CD8-positive, alpha-beta memory T cell (primary cell): ENCODE measurements at places on chromosomes 3 and 15.

DNA sequence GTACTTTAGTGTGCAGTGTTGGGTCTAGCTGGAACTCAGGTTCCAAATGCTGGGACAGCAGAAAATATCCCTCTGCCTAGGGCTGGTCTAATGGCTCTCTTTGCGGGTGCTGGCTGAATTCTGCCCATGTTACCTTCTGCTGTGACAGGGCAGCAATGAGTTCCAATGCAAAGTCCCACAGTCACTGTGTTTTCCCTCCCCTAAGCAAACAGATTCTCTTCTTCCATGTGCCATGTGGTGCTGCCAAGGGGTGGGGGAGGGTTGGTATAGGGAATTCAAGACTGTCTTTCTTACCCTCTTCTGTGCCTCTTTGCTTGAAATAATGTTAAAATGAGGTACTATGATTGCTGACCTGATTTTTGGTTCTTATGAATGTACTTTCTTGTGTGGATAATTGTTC is 229.6 kb downstream of the GBE1 start:
- H3K4me3 ChIP-seq, result no peak overlapping the region
- no peak overlapping the region for H3K27ac ChIP-seq
- no peaks in the 10 kb centered on the region for H3K4me1 ChIP-seq
- no peaks in the 10 kb centered on the region for H3K27me3 ChIP-seq

GRCh38 chr15:96150254-96150653 is 180.2 kb upstream of the NR2F2 start:
- H3K36me3 ChIP-seq, result no peaks in the 10 kb centered on the region
- no peak for DNase-seq
- H3K27ac ChIP-seq, result no peak overlapping the region

- no peaks in the 10 kb centered on the region for H3K27me3 ChIP-seq
- DNase-seq, result no peak
- H3K4me3 ChIP-seq, result no peak overlapping the region
- H3K36me3 ChIP-seq, result no peaks in the 10 kb centered on the region
Observed at GRCh38 chr3:173584838-173585831, 187.6 kb downstream of the NLGN1 start.

- no peaks in the 10 kb centered on the region for H3K27me3 ChIP-seq
- no peak overlapping the region for H3K4me3 ChIP-seq
- no peaks in the 10 kb centered on the region for H3K4me1 ChIP-seq
Observed at GRCh38 chr15:60275624-60276023, 122.2 kb downstream of the ANXA2 start.

GRCh38 chr3:157160658-157161424 is 894 bp upstream of the CCNL1 start:
- DNase-seq, result peak; percentile 71
- no peaks in the 10 kb centered on the region for H3K27me3 ChIP-seq
- peaks cover 31% of the 10 kb centered on the region for H3K36me3 ChIP-seq
- H3K4me3 ChIP-seq, result peak overlapping the region; percentile 96

DNA sequence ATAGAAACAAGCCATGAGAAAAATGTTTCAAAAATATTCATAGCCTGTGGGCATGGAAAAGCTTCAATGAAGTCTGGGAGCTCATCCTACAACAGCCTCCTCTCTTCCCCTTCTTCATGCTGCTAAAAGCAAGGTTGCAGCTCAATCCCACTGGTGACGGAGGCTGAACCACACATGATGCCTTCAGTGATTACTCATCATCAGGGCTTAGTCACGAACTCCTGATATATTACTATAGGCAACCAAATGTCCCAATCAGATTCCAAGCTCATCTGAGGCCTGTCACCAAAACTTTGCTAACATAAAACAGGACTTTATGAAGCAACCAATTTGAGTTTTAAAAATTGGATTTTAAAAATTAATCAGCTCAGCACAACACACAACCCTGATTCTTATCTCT is 24.0 kb upstream of the SLC24A5 start:
- H3K27me3 ChIP-seq, result no peaks in the 10 kb centered on the region
- no peak for DNase-seq
- no peaks in the 10 kb centered on the region for H3K4me1 ChIP-seq
- no peak overlapping the region for H3K4me3 ChIP-seq
- no peak overlapping the region for H3K27ac ChIP-seq

DNA sequence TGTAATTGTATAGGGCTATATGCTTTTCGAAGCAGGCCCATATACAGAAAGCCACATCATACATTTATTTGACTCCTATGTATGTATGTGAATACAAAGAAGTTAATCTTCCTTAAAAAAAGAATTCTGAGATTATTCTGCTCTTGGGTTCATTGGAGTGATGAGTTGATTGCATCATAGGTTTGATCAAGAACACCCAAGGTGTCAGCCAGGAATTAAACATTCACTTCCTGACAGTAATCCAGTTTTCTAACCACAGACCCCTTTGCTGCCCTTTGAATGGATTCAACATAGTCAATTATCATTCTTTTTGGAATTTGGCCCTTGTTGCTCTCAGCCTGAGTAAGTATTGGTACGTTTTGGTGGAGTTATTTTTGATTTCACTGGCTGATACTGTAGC is 225.6 kb downstream of the CACNA2D3 start:
- H3K4me1 ChIP-seq, result no peaks in the 10 kb centered on the region
- H3K36me3 ChIP-seq, result no peaks in the 10 kb centered on the region
- no peak for DNase-seq
- H3K27ac ChIP-seq, result no peak overlapping the region
- H3K4me3 ChIP-seq, result no peak overlapping the region

GRCh38 chr15:92170897-92171296 is 222.8 kb upstream of the ST8SIA2 start:
- H3K4me1 ChIP-seq, result no peaks in the 10 kb centered on the region
- no peak overlapping the region for H3K4me3 ChIP-seq
- no peak for DNase-seq
- no peaks in the 10 kb centered on the region for H3K27me3 ChIP-seq
- H3K27ac ChIP-seq, result no peak overlapping the region

DNA sequence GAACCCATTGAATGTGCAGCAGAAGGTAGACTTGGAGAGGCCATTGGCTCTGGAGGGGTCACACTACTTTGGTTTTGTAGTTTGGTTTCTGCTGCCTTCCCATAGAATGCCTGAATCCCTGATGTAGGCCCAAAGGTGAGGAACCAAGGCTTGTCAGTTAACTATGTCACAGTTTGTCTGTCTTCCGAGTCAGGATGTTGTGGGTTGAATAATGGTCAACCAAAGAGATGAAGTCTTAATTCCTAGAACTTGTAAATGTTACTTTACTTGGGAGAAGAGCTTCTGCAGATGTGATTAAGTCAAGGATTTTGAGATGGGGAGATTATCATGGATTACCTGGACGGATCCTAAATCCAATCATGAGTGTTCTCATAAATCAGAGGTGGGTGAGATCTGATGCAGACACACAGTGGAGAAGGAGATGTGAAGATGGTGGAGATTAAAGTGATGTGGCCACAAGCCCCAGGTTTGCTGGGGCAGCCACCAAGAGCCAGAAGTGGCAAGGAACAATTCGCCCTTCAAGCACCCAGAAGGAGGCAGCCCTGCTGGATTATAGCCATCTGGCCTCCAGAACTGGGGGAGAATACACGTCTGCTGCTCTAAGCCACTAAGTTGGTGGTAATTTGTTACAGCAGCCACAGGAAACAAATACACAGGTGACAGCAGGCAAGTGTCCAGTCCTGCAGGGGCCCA is 2.3 kb upstream of the CCR8 start:
- no peaks in the 10 kb centered on the region for H3K27me3 ChIP-seq
- no peak overlapping the region for H3K27ac ChIP-seq
- DNase-seq, result no peak
- H3K4me1 ChIP-seq, result peaks cover 3% of the 10 kb centered on the region
- H3K36me3 ChIP-seq, result no peaks in the 10 kb centered on the region
- no peak overlapping the region for H3K4me3 ChIP-seq

DNA sequence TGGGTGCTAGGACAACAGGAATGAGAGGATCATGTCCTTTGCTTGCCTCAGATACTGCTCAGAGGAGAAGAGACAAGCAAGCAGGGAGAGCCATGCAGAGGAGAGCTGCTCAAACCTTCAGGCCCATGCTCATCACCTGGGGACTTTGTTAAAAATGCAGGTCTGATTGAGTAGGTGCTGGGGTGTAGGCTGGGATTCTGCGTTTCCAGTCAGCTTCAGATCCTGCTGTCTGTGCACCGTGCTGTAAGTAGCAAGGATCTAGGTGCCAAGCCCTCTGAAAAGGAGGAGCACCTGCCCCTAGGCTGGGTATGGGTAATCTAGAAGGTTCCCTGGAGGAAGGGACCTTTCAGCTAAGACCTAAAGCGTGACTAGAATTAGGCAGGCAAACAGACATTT is 7.3 kb downstream of the FLNB start:
- no peak overlapping the region for H3K4me3 ChIP-seq
- H3K4me1 ChIP-seq, result peaks cover 14% of the 10 kb centered on the region
- no peaks in the 10 kb centered on the region for H3K27me3 ChIP-seq
- DNase-seq, result no peak
- H3K36me3 ChIP-seq, result no peaks in the 10 kb centered on the region

GRCh38 chr15:86382341-86382740 is 302.7 kb downstream of the AGBL1 start:
- no peak for DNase-seq
- no peak overlapping the region for H3K27ac ChIP-seq
- H3K4me1 ChIP-seq, result no peaks in the 10 kb centered on the region
- no peak overlapping the region for H3K4me3 ChIP-seq
- H3K36me3 ChIP-seq, result no peaks in the 10 kb centered on the region

DNA sequence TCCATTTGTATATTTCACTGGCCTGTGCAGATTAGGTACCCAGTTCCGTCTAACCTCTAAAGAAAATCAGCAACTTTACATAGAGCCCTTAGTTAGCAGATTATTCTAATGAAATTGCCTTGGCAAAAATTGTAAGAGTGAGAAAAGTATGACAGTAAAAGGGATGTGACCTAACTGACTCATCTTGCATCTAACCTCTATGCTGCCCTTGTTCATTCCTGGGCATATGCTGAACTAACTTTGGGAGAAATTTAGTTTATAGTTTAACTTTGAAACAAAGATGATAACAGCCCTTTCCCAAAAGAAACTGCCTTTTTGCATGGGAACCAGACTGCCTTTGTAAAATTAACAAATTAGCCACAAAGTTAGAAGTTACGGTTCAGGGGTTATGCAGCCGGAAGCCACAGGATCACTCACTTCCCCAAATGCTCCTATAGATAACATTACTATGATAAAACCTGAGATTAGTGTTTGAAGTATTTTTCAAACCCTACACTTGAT is 839.8 kb upstream of the ALCAM start:
- no peak overlapping the region for H3K4me3 ChIP-seq
- no peak for DNase-seq
- no peaks in the 10 kb centered on the region for H3K36me3 ChIP-seq
- H3K27ac ChIP-seq, result no peak overlapping the region
- H3K27me3 ChIP-seq, result no peaks in the 10 kb centered on the region
- no peaks in the 10 kb centered on the region for H3K4me1 ChIP-seq

DNA sequence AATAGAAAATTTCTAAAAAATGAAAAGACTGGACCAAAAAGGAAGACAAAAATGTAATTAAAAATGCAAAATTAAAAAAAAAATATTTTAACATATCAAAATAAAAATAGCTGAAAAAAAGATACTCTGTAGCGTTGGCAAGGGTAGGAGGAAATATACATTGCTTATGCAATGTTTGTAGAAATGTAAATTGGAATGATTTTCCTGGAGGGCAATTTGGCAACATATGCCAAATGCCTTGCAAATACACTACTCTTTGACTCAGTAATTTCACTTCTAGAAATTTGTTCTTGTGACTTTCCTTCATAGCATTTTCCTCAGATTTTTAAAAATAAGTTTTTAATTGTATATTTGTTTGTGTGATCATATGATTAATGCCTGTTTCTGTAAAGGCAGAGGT is 296.6 kb downstream of the ZNF621 start:
- H3K27ac ChIP-seq, result no peak overlapping the region
- H3K27me3 ChIP-seq, result no peaks in the 10 kb centered on the region
- H3K36me3 ChIP-seq, result no peaks in the 10 kb centered on the region
- DNase-seq, result no peak

DNA sequence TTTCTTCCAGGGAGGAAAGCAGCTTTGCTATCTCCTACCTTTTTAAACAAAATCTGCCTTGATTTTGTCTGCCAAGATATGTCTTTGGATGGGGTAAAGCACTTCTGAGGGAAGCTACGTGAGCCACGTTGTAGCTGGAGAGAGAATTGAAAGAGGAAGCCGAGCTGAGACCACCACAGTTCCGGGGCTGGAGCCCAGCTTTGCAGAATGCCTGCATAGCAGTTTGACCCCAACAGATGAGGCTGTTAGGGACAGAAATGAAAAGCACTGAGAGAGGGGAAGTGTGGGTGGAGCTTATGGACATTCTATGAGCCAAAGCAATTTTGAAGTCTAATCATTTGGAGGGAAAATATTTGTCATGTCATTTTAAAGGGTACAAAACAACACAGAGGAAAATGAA is 45.4 kb downstream of the LIPC start:
- no peaks in the 10 kb centered on the region for H3K27me3 ChIP-seq
- no peak overlapping the region for H3K4me3 ChIP-seq

- H3K27ac ChIP-seq, result no peak overlapping the region
- H3K4me3 ChIP-seq, result no peak overlapping the region
- no peaks in the 10 kb centered on the region for H3K36me3 ChIP-seq
- H3K27me3 ChIP-seq, result no peaks in the 10 kb centered on the region
Observed at GRCh38 chr3:134769287-134769868, 25.7 kb upstream of the EPHB1 start.

GRCh38 chr3:67685499-67685898 is 31.1 kb upstream of the SUCLG2 start:
- no peaks in the 10 kb centered on the region for H3K27me3 ChIP-seq
- no peaks in the 10 kb centered on the region for H3K36me3 ChIP-seq
- H3K4me3 ChIP-seq, result peak overlapping the region; percentile 37
- H3K27ac ChIP-seq, result no peak overlapping the region

DNA sequence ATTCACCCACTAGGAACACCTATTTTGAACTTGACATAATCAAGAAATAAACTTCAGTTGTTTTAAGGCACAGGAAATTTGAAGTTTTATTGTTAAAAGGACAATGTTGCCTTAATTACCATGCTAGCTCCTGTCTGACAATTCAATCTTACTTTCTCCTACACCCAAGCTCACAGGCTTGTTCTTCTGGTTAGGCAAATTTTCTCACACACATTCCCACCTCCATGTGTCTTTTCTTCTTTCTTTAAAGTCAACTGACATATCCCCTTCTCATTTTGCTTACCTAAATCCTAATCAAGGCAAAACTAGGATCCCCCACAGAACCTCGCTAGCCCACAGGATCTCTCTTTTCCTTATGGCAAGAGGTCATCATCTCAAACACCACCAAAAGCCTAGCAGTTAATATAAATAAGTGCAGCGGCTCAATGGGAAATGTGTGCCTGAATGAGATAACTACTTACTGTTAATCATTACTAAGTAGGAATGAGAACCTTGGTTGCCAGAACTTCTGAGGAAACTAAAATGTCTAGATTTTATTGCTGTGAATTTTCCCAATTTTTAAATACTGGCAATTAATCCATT is 189.3 kb downstream of the PLCH1 start:
- peaks cover 5% of the 10 kb centered on the region for H3K4me1 ChIP-seq
- DNase-seq, result peak; percentile 0
- H3K36me3 ChIP-seq, result no peaks in the 10 kb centered on the region

GRCh38 chr3:24679429-24679828 is 184.8 kb upstream of the THRB start:
- no peaks in the 10 kb centered on the region for H3K27me3 ChIP-seq
- no peaks in the 10 kb centered on the region for H3K4me1 ChIP-seq
- H3K4me3 ChIP-seq, result no peak overlapping the region
- H3K27ac ChIP-seq, result no peak overlapping the region
- no peaks in the 10 kb centered on the region for H3K36me3 ChIP-seq
- no peak for DNase-seq

- peaks cover 9% of the 10 kb centered on the region for H3K36me3 ChIP-seq
- DNase-seq, result peak; percentile 69
- H3K27me3 ChIP-seq, result no peaks in the 10 kb centered on the region
- H3K4me1 ChIP-seq, result peaks cover 11% of the 10 kb centered on the region
- H3K4me3 ChIP-seq, result peak within 1 kb of the TSS; percentile 72
- peak within 1 kb of the TSS; percentile 2 for H3K27ac ChIP-seq
Observed at GRCh38 chr3:158672215-158673176, at the start of gene LXN. LXN (minus strand) TSS chr3:158672648; CDS start chr3:158672478, 170 bp downstream.

- DNase-seq, result no peak
- H3K36me3 ChIP-seq, result no peaks in the 10 kb centered on the region
Observed at GRCh38 chr15:88804257-88804656, 1.0 kb downstream of the ACAN start.
